ENCODE measurements at places on chromosomes 2 and 18.
A peak's percentile ranks its signal among the peaks of the same experiment; 100 is the strongest.

DNA sequence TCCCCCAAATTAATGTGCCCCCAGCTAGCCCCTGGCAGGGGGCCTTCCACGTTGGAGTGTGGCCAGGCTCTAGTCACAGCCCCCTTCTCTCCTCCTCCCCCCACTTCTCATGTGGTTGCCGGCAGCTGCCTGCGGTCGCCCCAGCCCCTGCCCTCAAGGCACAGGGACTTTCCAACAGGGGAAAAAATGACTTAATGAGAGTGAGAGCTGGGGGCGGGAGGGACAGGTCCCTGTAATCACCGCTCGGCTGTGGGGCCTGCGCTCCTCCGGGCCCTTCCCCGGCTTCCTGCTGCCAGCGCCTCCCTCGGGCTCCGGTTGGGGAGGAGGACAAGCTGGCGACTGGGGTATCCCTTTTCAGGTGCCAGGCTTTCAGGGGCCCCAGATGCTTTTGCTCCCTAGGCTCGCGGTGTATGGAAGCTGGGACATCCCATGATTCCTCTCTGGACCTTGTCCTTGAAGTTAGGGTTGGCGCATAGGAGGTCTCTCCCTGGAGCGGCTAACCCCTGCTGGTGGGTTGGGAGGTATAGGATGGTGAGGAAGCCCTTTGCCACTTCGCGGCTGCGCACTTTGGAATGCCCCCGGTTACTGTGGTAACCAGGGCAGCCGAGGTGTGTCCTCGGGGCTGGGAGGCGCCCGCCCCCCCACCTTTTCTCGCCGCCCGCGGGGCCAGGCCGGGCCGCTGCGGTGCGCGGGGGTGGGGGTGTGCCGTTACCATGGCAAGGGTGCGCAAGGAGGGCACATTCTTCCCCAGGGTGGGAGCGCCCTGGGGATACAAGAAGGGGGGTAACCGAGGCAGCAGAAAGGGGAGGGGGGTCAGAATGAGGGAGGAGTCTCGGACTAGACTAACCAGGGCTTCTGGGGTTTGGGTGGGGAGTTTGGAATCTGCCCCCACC lies 16.1 kb downstream of the WNT10A start:
- peak; percentile 92 for DNase-seq

- no peak for DNase-seq
These were observed 61.4 kb downstream of the FAM161A start for GRCh38 chr2:61792355-61792890.

DNA sequence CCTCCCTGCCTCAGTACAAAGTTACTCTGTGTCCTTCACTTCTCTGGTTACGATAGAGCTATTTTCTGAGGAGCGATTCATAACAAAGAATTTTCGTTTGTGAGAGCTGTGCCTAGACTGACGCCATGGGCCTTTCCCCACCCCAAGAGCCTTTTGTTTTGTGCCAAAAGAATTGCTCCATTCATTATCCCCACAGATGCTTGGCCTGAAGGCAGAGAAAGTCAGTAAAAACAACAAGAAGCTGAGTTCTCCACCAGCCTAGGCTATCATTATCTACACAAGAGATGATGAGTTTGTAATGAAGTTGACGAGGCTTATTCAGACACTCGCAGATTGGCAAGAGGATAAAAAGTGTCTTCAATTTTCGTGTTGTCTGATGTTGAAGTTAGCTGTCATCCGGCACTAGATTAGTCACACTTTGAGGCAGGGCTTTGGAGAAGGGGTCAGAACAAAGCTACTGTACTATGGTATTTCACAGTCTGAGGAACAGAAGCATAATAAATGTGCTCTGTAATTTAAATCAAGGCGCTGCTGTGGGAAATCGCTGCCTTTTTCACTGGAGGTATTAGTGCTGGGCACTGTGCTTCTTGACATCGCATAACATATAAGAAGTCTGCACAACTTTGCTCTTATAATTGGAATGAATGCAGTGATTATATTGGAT lies 278.4 kb upstream of the FIGN start:
- DNase-seq: no peak

GRCh38 chr2:210655229-210655975 lies 99.0 kb downstream of the CPS1 start:
- DNase-seq: no peak

DNA sequence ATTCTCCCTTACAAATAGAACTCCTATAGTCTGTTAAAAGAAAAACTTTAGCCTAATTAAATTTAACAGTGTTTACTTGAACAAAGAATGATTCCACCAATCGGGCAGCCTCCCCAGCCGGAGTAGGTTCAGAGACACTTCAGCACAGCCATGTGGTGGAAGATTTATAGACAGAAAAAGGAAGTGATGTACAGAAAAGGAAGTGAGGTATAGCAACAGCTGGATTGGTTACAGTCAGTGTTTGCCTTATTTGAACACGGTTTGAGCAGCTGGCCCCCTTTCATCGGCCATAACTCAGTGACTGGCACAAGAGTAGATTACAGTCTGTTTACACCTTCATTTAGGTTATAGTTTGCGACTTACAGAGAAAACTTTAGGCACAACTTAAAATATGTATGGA lies 2.1 kb upstream of the SKA1 start:
- DNase-seq: no peak

GRCh38 chr2:18484625-18485024 lies 75.8 kb downstream of the RDH14 start:
- no peak for DNase-seq

All from GM13977 (cell line).